ENCODE measurements at places on chromosomes 12 and 14. TPM values are rescaled to one million over a fixed set of nuclear protein-coding genes. Genes with fewer than 3 reads are reported as not detected.
A peak's percentile ranks its signal among the peaks of the same experiment; 100 is the strongest.

DNA sequence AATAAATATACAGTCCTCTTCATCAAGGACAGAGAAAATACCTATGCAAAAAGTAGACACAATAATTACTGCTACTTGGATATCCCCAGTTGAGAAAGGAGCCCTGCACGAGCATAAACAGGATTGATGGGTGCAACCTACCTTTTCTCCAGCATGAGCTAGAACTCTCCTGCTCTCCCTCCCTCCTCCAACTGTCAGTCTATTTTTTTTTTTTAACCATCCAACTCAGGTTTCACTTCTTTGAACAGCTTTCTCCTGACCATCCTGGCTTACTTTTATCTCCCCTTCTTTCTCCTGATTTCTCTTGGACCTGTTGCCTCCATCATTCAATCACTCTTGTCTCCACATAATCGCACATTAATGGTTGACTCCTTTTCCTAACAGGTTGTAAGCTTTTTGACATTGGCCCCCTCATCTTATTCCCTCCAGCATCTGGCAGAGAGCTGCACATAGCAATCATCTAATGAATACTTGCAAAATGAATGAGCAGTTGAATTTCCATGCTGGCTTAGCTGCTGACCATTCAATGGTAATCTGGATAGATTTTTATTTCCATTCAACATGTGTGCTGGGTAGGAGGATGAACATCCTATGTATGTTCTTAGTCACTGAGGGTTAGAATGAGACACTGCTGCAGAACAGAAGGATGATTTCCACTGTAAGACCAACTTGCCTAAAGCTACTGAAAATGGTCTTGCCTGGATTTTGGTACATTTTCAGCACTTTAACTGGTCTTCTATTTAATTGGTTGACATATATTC lies 24.4 kb downstream of the MYBPC1 start:
- no peak for DNase-seq

- DNase-seq, result no peak
These were observed 38.0 kb upstream of the BCL7A start for GRCh38 chr12:121983536-121984210.

DNA sequence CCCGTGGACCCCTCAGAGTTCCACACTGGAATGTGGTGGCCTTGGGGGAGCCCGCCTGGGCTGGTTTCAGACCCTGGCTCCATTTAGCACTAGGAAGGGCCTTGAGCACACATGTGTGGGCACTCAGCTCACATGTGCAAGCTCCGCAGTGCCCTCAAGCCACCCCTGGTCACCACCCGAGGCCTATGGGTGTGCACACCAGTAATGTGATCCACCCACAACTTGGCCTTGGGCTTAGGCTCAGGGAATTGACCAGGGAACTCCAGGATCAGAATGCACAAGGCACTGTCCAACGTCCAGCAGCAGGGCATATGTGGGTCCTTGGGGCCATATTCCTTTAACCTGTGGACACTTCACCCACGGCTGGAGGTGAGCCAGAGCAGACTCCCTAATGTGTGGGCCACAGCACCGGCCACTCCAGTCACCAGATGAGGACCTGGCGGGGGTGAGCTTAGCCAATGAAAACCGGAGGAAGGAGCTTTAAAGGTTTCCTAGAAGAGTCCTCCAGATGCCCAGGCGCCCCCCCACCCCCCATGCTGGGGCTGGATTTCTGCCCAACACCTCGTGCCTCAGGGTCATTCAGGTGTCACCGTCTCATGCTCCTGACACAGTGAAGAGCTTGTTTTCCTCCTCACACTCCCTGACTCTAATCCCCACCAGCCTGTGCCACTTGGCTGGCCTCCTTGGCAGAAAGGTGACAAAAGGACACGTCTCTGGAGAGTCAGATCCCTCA lies 209.2 kb downstream of the ZFP36L1 start:
- DNase-seq, result no peak

GRCh38 chr14:86221755-86222154 lies 691.8 kb downstream of the FLRT2 start:
- DNase-seq, result peak; percentile 50

DNA sequence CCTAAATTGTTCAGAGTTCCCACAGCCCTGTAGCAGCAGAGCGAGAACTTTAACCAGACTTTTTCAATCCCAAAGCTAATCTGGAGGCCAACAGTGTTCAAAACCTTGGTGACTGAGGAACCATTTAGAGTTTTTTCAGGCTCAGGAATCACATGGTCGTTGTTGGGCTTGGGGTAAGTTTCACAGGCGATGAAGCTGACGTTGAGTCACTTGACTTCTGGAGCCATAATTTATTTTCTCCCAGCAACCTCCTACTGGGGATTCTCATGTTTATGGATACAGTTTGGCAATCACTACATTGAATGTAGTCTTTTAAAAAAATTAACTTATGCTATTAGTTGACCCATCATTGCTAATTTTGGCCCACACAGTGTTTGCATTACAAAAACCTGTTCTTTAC lies 34.5 kb downstream of the SSPN start:
- no peak for DNase-seq

- DNase-seq, result no peak
These were observed 335.6 kb downstream of the SYT1 start for GRCh38 chr12:79200176-79200575.

STAT6 gene
- 38.9 TPM for total RNA-seq

TSHR gene
- total RNA-seq, result not detected

DNA sequence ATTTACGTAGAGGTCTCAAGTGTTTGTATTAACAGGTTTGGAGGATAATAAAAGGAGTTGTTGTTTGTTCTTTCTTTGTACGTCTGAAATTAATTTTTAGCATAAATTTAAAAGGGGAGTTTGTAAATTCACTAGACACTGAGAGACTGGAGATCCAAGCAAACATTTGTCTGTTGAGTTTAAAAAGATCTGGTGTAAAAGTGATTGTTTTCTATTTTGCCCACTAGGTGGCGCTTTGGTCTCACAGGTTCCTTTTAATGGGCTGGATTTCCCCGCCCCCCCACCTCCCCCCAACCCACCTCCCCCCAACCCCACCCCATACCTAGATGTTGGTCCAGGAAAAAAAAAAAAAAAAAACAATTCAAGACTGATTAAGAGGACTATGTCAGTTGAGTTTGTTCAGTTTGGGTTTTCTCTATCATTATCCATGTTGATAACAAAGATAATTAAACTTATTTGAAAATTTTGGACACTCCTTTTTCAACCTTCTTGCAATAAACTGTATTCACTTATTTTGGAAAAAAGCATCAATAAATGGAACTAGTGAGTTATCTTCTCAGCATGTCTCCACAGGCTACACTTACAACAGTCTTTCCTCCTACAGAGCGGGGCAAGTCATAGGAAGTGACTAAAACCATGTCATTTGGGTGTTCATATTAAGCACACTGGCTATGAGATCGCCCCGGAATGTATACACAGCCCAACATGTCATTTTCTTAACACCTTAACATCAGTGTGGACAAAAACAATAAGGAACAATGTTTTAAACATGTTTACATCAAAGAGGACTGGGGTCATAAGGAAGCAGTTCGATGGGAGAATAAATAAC lies 841.1 kb downstream of the NRXN3 start:
- DNase-seq, result peak; percentile 84

- DNase-seq, result peak; percentile 92
These were observed 101.7 kb upstream of the CLEC14A start for GRCh38 chr14:38357557-38357956.

USP44 gene
- total RNA-seq, result 33.5 TPM

- DNase-seq, result no peak
These were observed 159.0 kb upstream of the SFSWAP start for GRCh38 chr12:131551675-131552491.

DNA sequence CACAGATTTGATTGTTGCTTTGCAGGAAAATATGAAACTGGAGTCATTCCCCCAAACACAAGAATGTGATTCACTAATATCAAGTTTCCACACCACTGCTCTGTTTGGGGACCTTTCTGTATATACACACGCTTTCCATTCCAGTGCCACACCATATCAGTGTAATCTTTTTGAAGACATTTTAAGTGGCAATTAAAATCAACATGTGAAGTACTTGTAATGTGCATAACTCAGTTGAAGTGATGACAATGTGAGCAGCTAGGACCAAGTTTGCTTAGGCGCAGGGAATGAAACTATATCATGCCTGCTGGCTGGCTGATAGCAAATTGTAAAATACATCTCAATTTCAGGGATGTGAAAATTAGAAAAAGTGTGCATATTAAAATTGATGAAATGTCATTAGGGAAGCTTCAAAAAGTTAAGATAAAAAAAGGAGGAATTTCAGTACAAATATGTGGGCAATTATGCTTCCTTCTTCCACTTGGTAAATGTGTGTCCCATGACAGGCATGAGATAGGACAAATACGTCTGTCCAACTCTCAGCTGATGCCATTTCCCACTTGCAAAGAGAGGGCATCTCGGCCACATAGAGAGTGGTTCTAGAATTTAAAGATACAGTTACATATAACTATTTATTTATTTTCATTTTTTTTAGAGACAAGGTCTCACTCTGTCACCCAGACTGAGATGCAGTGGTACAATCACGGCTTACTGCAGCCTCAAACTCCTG lies 43.7 kb downstream of the HSPB8 start:
- DNase-seq, result no peak

- DNase-seq, result peak; percentile 84
These were observed 255.8 kb upstream of the HMGA2 start for GRCh38 chr12:65568517-65568916.

DNA sequence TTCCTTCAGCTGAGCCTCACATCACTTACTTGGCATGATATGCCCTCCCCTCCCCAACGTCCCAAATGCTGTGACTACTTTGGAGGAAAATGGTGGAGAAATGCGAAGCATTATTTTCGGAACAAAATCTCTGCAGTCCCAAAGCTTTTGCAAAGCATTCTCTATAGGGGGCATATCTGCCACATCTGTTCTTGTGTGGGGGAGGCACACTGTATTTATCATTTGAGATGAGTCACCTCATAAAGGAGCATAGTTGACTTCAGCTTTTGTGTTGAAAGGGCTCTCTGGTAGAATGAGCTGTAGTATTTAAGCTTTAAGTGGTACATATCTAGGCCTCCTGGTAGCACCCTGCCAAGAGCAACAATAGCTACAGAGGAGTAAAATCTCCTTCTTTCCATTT lies 447.5 kb downstream of the ADAMTS20 start:
- peak; percentile 64 for DNase-seq

TSPAN19 gene
- total RNA-seq, result not detected

DNA sequence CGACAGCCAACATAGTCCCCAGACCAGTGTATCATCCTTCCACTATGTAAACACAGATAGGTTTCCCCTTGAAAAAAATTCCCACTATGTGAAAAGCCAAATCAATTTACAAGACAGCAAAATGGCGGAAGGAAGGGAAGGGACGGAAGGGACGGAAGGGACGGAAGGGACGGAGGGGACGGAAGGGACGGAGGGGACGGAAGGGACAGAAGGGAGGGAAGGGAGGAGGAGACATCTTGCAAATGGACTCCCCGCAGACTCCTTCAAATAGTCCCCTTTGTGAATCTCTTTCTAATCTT lies 75.3 kb downstream of the NINJ2 start:
- no peak for DNase-seq

DNA sequence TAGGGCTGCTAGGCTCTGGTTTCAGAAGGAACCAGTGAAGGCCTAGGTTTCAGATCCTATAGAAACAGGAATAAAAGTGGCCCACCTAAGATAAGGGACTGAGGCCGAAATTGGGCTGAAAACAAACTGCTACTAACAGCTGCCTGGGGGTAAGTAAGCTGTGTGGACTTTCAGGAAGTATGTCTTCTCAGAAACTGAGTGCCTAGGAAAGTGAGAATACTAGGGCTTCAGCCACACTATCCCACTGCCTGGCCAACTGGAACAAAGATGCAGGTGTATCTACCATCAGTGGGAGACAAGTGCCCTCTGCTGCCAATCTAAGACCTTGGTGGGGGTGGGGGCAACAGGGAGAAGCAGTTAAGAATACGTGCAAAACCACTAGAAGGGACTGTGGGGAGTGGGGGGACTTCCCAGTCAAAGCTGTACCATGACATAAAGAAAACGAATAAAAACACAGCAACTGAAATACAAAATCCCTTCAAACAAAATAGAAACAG lies 82.5 kb downstream of the MED13L start:
- DNase-seq, result no peak

MMP17 gene
- total RNA-seq, result 1.4 TPM

DNA sequence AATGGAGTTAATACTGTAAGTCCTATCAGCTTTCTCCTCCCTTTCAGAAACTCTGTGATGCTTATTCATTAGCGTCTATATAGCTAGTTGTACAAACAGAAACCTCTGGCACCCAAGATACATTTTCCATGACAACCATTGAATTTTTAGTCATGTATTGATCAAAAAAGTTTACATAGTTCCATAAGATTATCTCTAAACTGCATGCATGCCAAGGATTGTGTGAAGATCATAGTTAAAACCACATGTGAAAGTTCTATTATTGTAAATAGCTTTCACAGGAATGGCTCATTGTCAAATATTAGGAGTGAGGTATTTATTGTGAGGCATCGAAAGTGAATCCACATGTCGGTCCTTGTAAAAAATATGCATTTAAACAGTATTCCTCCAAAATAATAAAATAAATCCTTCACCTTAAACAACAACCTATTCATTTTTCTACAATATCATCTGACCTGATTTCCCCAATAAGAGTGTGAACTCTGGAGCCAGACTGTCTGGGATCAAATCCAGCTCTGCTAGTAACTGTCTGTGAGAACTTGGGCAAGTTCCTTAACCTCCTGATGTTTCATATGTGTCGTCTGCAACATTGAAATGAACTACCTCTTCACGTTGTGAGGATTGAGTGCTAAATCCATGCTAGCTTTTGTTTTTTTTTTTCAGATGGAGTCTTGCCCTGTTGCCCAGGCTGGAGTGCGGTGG lies 10.6 kb upstream of the CDKL1 start:
- no peak for DNase-seq

AEBP2 gene
- total RNA-seq, result 21.7 TPM

GRCh38 chr14:105290621-105291346 lies 10.0 kb downstream of the BRF1 start:
- no peak for DNase-seq

GRCh38 chr12:4270831-4271716 lies 2.5 kb upstream of the CCND2 start:
- DNase-seq, result no peak

- DNase-seq, result no peak
These were observed 302.7 kb downstream of the CCER1 start for GRCh38 chr12:90652280-90652679.

- no peak for DNase-seq
These were observed 26.8 kb upstream of the KCNK13 start for GRCh38 chr14:90034835-90035525.

TMEM132D gene
- not detected for total RNA-seq

- no peak for DNase-seq
These were observed 15.4 kb downstream of the RASAL1 start for GRCh38 chr12:113119980-113120669.

MANSC4 gene
- total RNA-seq, result not detected

GRCh38 chr12:52207106-52207505 lies 15.3 kb upstream of the KRT80 start:
- DNase-seq, result no peak

RND1 gene
- not detected for total RNA-seq
